Stimulated activated CD8-positive, alpha-beta memory T cell treated with anti-CD3 and anti-CD28 coated beads, Interleukin-7, amount 100 ng/mL, for 1 hour (primary cell): ENCODE measurements at places on chromosomes 13 and 19.
A peak's percentile ranks its signal among the peaks of the same experiment; 100 is the strongest.

GRCh38 chr13:111184458-111185401, 69.6 kb downstream of the ARHGEF7 start:
- no peak for DNase-seq

DNA sequence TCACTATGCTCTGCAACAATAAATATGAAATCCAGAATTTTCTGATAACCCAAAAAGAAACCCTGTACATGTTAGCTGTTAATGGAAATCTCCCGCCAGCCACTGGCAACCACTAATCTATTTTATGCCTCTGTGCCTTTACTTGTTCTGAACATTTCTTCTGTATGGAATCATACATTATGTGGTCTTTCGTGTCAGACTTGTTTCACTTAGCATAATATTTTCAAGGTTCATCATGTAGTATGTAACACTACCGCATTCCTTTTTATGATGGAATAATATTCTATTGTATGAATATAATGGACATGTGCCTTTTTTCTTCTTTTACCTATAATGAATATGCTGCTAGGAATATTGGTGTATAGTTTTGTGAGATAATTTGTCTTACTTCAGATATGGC, 1123.3 kb downstream of the EFNB2 start:
- no peak for DNase-seq

DNA sequence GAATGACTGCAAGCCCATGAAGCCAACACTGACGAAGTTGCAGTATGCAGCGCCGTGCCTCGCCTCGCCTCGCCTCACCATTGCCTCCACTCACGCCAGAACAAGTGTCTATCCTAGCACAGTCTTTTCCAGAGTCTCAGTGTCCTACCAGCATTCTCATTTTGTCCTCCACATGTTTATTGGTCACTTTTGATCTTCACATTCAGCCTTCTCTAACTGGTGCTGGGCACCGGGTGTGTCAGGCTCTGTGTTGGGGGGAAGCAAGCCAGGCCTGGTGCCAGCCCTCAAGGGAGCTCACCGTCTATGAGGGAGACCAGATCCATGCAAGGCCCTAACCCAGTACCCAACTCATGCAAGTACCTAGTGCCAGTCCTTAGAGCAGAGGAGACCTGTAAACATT, 69.7 kb upstream of the GPR183 start:
- no peak for DNase-seq

- DNase-seq, result no peak
Measured at GRCh38 chr13:67071918-67072598, 158.1 kb downstream of the PCDH9 start.

- no peak for DNase-seq
Measured at GRCh38 chr13:104297075-104297474, 1230.9 kb upstream of the SLC10A2 start.

- no peak for DNase-seq
Measured at GRCh38 chr13:23922005-23922932, 25.0 kb upstream of the C1QTNF9B start.

DNA sequence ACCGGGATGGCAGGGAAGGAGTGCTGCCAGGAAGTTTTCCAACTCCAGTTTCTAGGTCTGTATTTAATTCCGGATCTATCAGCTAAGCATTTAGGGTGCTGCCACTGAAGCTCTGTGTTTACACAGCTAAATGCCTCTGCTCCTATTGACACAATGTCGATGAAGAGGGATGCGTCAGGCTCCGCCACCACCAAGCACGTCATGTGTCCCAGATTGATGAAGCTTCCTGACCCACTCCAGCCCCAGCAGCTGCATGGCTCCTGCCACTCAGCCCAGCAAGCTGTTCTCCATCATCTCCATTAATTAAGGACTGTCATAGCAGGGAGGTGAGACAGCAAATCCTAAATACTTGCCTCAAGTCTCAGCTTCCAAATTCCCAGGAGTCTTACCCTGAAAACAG, 435.2 kb upstream of the ZNF507 start:
- no peak for DNase-seq

DNA sequence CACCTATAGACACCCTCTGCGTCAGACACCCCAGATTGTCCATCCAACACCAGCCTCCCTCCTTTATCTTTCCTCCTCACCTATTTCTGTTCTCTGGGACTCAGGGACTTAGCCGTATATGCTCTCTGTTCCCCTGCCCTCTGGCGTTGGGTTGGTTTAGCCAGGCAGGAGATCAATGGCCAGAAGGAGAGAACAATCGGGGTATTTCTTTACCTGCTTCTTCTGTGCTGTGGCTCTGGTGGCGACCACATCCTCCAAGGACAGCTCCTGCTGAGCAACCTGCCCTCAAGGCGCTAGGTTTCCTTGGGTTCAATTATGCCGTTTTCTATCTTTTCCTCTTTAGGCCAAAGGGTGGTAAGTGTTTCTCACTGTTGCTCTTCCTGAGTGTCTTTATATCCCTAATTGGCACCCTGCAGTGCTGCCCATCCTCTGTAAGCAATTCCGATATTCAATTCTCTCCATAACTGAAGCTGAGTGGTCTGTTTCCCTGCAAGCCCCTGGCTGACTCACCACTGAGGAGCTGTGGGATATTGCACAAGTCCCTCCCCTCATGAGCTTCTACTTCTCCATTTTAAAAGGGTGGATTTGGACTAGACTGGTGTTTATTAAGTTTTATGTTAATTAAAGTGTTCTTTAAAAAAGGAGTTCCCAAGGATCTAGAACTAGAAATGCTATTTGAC, 63.7 kb upstream of the TMTC4 start:
- DNase-seq, result no peak

GRCh38 chr13:65343898-65344663, 1886.1 kb downstream of the PCDH9 start:
- no peak for DNase-seq

- DNase-seq, result no peak
Measured at GRCh38 chr13:41543664-41544300, 86.4 kb downstream of the RGCC start.

- DNase-seq, result no peak
Measured at GRCh38 chr13:91482427-91482826, 84.0 kb downstream of the GPC5 start.

DNA sequence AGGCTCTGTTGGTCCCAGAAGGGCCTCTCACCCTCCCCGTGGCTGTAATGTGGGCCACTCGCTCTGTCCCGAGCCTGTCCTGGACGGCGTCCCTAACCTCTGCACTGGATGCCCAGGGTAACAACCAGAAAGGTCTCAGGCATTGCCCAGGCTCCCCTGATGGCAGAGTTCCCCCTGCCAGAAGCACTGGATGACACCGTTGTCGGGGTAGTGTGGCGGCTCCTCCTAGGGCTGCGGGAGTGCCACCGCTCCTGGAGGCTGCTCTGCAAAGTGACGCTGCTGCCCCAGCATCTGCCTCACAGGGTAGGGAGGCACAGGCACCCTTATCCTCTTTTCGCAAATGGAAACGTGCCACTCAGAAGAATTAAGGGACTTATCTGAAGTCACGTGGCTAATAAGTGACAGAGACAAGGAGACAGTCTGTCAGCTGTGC, 32.0 kb downstream of the MPHOSPH8 start:
- no peak for DNase-seq

- DNase-seq, result no peak
Measured at GRCh38 chr19:10828981-10829821, 6.8 kb downstream of the TMED1 start.

DNA sequence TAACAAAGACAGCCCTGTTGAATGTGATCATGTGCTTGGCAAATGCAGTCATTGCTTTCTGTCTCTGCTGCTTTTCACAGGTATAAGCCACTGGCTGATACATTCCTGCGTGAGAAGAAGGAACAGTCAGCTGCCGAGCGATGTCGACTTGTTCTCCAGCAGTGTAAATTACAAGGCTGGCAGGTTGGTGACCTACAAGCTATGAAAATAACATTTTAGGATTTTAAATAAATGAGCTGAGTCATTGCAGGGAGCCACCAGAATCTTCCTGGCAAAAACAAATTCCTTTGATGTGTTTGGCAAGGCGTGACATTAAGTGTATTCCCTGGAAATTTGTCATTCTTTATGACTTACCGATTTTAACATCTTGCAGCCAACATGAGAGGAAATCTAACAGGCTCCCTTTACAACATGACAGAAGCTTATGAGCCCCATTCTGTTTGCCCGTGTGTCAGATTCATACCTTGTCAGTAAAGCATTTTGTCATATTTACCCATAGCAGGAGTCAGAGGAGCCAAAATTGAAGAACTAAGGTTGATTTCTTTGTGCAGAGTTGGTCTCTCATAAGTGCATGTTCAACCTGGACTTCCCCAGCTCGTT, 471.4 kb downstream of the MYO16 start:
- DNase-seq, result no peak

DNA sequence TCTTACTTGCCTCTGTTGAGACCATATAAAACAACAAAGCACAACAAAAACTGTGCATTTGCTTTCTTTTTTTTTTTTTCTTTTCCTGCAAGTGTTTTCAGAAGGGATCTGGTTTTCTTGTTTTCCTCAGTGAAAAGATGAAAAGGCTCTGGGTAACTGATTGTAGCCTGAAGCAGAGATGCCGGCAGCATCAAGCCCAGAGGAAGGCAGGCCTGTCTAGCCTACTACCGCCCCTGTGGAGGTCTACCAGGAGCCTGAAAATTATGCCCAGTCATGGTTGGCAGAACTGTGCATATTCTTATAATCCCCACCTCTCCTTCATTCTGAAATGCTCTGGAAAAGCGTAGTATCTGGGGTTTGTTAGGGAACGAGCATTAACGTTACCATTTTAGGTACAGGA, 32.6 kb upstream of the MEDAG start:
- DNase-seq, result no peak

GRCh38 chr13:37716420-37717195, 118.0 kb upstream of the POSTN start:
- DNase-seq, result no peak

- DNase-seq, result no peak
Measured at GRCh38 chr19:35736913-35737886, 5.1 kb downstream of the IGFLR1 start.

GRCh38 chr19:32219881-32220472, 125.4 kb upstream of the ZNF507 start:
- DNase-seq, result no peak

- DNase-seq, result no peak
Measured at GRCh38 chr13:50762969-50763567, 80.4 kb downstream of the DLEU7 start.

GRCh38 chr13:94674609-94675348, 37.6 kb downstream of the SOX21 start:
- peak; percentile 16 for DNase-seq
